PC-9 (cell line): ENCODE measurements at places on chromosomes 7 and 10.
A peak's percentile ranks its signal among the peaks of the same experiment; 100 is the strongest.

DNA sequence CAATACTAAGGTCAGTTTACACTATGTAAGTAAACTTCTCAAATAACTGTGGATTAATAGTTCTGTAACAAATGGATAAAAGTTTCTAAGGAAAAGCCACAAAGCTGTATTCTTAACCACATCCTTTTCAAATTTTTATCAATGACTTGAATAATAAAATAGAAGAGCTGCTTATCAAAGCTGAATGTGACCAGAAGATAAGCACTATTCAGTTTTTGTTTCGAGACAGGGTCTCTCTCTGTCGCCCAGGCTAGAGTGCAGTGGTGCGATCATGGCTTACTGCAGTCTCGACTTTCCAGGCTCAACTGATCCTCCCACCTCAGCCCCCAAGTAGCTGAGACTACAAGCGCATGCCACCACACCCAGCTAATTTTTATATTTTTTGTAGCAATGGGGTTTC is 17.0 kb downstream of the UPF2 start:
- no peak overlapping the region for H3K4me3 ChIP-seq
- no peak for DNase-seq
- no peaks in the 10 kb centered on the region for H3K27me3 ChIP-seq
- no peak overlapping the region for H3K27ac ChIP-seq

DNA sequence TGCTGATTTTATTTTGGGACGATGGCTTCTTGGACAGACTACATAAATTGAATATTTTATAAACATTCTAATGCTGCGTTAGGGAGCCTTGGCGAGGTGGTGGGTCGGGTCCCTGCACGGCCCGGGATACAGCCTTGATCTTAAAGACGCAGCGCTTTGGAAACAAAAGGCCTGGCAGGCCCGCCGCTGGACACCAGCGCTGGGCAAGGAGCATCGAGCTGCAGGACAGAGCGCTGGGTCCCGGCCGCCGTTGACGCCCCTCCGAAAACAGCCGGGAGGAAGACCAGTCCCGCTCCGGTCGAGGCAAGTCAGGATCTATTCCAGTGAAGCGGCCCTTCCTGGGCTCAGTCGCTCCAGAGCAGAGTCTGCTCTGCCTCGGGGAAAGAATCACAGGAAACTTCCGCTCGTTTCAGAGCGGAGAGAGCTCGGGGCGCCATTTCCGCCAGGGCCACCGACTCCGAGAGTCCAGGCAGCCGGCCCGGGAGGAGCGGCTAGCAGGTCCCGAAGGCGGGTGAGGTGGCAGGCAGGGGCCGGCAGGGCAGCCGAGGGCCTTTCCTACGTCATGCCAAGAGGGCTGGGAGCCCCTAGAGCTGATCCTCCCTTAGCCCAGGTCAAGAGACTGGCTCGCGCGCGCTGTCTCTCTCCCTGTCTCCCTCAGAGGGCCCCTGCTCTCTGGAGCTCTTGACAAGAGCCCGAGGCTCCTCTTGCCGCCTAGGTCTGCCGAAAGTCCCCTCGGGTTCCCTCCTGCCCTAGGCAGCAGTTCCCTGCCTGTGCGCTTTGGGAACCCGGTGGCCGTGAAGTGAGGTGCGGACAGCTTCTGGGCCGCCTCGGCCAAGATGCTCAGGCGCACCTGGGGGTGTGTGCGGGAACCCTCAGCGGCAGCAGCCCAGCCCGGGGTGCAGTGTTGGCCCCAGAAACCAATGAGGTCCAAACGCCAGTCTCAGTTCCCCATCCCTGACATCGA is 1.4 kb upstream of the DRGX start:
- H3K36me3 ChIP-seq: no peaks in the 10 kb centered on the region
- no peak overlapping the region for H3K27ac ChIP-seq
- no peak overlapping the region for H3K4me3 ChIP-seq
- DNase-seq: no peak

- 0 out of 2 replicates have a peak, but pooled peaks cover 4% of the 10 kb centered on the region for H3K36me3 ChIP-seq
- no peak overlapping the region for H3K27ac ChIP-seq
- peaks cover 22% of the 10 kb centered on the region for H3K4me1 ChIP-seq
Measured at GRCh38 chr10:35327790-35328403, 8.4 kb upstream of the CCNY start.

DNA sequence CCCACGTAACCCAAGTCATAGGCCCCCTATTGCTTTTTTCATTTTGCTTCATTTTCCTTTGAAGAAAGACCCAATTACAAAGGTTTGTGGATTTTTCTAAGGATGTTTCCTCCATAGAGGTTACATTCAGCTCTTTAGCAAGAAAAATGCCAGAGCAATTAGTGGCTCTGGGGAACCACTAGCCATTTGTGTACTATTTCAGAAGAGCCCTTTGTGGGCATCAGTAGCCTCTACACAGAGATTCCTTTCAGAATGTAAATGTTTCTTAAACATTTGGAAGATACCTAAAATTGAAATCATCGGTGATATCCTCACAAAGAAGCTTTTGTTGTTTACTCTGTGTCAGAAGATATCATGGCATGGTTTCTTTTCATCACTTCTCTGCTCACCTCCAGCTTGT is 291.0 kb upstream of the KMT2E start:
- DNase-seq: no peak
- H3K27me3 ChIP-seq: no peaks in the 10 kb centered on the region
- no peak overlapping the region for H3K4me3 ChIP-seq
- H3K4me1 ChIP-seq: no peaks in the 10 kb centered on the region
- H3K36me3 ChIP-seq: no peaks in the 10 kb centered on the region
- H3K27ac ChIP-seq: no peak overlapping the region

- H3K27ac ChIP-seq: no peak overlapping the region
- no peak overlapping the region for H3K4me3 ChIP-seq
- no peak for DNase-seq
- no peaks in the 10 kb centered on the region for H3K4me1 ChIP-seq
- H3K36me3 ChIP-seq: no peaks in the 10 kb centered on the region
- H3K27me3 ChIP-seq: no peaks in the 10 kb centered on the region
Measured at GRCh38 chr7:117480978-117481377, 1.2 kb downstream of the CFTR start.

DNA sequence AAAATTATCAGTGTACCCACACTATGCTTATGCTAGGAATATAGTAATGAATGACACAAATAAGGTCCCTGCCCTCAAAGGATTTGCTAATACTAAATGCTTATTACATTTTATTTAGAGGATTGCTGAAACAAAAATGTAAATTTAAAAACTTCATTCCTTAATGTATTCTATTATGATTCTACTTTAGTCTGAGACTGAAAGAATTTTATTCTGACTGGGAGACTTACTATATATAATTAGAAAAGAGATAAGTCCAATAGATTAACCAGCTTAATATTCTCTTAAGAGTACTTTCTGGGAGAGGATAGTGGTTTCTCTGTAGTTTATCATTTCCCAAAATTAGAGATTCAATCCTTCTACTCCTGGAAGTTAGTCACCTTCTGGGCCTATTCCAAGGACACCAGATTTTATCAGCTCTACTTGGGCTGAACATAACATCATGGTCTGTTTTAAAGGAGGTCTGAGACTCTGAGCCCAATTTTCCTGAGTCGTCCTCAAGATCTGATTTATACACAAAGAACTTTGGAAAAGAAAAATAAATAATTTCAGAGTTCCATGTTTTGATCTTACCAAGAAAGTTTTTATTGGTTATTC is 41.1 kb downstream of the ASZ1 start:
- H3K4me1 ChIP-seq: no peaks in the 10 kb centered on the region; the same call in 1 of the 2 replicates
- no peaks in the 10 kb centered on the region for H3K27me3 ChIP-seq
- no peaks in the 10 kb centered on the region for H3K36me3 ChIP-seq

DNA sequence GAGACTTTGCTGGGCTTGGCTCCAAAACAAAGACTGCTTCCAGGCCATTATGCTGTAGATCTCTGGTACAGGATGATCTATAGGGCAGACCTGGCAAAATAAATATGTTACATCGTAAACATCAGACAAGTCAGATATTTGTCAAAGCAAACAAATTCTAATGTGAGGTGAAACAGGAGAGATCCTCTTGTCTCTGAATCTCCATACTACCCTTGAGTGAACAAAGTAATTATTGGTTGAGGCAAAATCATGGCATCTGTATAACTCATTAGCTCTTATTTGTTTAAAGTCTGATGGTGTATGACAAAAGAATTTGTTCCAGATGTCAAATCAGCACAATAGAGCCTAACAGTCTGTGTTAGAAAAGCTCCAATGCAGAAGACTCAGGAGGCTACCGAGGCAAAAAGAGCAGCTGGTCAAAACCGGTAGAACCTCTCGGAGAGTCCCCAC is 1291.5 kb downstream of the TYW1 start:
- no peak for DNase-seq
- no peak overlapping the region for H3K27ac ChIP-seq
- H3K27me3 ChIP-seq: no peaks in the 10 kb centered on the region
- H3K4me3 ChIP-seq: no peak overlapping the region
- H3K4me1 ChIP-seq: no peaks in the 10 kb centered on the region

DNA sequence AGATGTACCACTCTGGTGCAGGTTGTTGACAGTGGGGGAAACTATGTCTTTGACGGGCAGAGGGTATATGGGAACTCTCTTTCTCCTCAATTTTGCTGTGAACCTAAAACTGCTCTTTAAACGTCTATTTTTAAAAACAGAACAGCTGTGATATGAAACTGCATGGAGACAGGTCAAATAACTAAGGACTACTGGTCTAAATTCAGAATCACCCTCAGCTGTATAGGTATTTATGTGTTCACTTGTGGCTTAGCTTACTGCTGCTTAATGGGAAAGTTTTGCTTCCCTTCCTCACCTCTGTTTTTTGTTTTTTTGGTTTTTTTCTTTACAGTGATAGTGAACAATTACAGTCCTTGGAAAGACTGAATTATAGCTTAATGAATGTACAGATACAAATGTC is 86.9 kb upstream of the STRIP2 start:
- no peak overlapping the region for H3K4me3 ChIP-seq
- H3K4me1 ChIP-seq: peaks cover 8% of the 10 kb centered on the region
- DNase-seq: no peak
- no peaks in the 10 kb centered on the region for H3K36me3 ChIP-seq
- no peaks in the 10 kb centered on the region for H3K27me3 ChIP-seq

DNA sequence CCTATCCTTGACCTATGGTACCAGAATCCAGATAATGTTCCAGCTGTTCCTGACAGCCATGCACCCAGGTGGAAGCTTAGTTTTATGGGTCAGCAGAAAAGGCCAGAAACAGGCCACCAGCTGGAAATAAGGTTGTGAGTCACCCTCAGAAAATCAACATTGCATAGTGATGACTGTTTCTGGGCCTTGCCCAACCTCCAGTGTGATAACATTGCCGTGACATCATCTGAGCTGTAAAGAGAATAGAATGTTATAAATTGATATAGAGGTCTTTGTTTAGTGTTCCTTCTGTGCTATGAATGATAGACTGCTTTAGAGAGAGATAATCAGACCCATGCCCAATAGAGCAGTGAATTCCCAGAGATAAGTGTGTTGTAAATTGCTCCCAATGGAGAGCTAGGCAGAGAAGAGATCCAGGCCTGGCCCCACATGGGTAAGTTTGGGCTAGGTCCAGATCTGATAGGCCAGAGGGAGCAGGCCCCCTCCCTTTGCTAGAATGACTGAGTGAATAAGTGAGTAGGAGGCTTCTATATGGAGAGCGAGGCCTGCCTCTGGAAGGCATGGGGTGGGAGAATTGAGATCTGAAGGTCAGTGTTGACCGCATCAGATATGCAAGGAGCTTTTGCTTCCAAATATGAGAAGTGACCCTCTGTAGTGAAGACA is 14.2 kb upstream of the HPS1 start:
- no peaks in the 10 kb centered on the region for H3K27me3 ChIP-seq
- no peaks in the 10 kb centered on the region for H3K36me3 ChIP-seq
- peaks cover 12% of the 10 kb centered on the region for H3K4me1 ChIP-seq
- H3K4me3 ChIP-seq: no peak overlapping the region
- no peak overlapping the region for H3K27ac ChIP-seq

GRCh38 chr7:137689761-137690160 is 157.0 kb downstream of the DGKI start:
- no peak for DNase-seq
- no peaks in the 10 kb centered on the region for H3K36me3 ChIP-seq
- no peaks in the 10 kb centered on the region for H3K4me1 ChIP-seq
- peaks cover 76% of the 10 kb centered on the region for H3K27me3 ChIP-seq
- H3K27ac ChIP-seq: no peak overlapping the region
- H3K4me3 ChIP-seq: no peak overlapping the region

GRCh38 chr10:58693919-58694318 is 181.2 kb downstream of the BICC1 start:
- no peaks in the 10 kb centered on the region for H3K36me3 ChIP-seq
- H3K27me3 ChIP-seq: peaks cover 22% of the 10 kb centered on the region; the same call in 1 of the 2 replicates
- DNase-seq: no peak

DNA sequence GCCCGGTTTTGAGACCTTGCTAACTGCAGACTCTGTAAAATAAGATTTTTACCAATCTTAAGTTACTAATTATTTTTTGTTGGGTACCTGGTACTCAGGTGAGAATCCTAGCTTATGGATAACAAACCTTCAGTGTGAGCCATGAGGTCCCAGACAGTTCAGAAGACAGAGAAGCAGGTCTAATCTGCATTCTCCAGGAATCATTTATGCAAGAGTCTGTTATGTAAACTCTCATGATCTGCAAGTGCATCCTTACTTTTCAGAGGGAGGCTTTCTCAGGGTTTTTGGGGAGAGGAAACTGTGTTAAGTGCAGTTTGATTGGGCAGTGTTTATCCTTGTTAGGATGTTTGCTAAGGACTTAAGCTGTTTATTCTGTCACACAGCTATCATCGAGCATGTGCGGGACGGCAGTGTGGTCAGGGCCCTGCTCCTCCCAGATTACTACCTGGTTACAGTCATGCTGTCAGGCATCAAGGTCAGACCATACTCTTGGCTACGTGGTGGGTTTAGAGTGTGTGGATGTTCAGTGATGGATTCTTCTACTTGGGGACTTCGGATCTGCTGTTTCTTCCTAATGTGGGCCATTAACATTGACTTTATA is 50.2 kb downstream of the SND1 start:
- H3K27me3 ChIP-seq: no peaks in the 10 kb centered on the region
- peaks cover 33% of the 10 kb centered on the region for H3K36me3 ChIP-seq
- no peak overlapping the region for H3K27ac ChIP-seq
- DNase-seq: no peak

DNA sequence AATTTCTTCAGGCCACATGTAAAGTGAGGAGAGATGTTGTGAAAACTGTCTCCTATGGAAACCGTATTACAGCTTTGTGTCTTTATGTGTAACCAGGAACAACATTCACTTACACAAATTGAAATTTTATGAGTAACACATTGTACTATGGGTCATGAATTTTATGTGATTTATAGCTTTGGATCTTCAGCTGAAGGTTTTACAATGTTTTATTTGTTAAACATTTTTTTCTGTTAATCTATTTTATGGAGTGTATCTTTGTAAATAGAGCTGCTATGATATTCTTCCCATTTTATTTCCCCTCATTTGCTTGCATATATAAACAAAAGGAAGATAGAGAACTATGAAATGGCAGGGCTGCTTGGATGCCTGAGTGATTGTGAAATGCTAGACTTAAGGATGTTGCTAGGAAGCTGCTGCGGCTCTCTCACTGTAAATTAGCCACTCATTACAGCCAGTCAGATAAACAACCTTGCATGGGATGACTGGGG is 104.5 kb upstream of the PCLO start:
- DNase-seq: no peak
- no peaks in the 10 kb centered on the region for H3K27me3 ChIP-seq
- no peaks in the 10 kb centered on the region for H3K36me3 ChIP-seq
- H3K4me3 ChIP-seq: no peak overlapping the region

- no peaks in the 10 kb centered on the region for H3K36me3 ChIP-seq
- H3K27ac ChIP-seq: no peak overlapping the region
- H3K27me3 ChIP-seq: no peaks in the 10 kb centered on the region
- peak; percentile 77 for DNase-seq
- H3K4me1 ChIP-seq: no peaks in the 10 kb centered on the region
Measured at GRCh38 chr7:151448261-151449252, 8.6 kb upstream of the CRYGN start.
